ENCODE measurements at places on chromosomes 3 and 15. TPM values are rescaled to one million over a fixed set of nuclear protein-coding genes. Genes with fewer than 3 reads are reported as not detected.
A peak's percentile ranks its signal among the peaks of the same experiment; 100 is the strongest.

- no peak for DNase-seq
Observed at GRCh38 chr3:134809427-134810051, 14.5 kb downstream of the EPHB1 start.

- no peak for DNase-seq
Observed at GRCh38 chr3:124565013-124565412, 165.2 kb upstream of the UMPS start.

DNA sequence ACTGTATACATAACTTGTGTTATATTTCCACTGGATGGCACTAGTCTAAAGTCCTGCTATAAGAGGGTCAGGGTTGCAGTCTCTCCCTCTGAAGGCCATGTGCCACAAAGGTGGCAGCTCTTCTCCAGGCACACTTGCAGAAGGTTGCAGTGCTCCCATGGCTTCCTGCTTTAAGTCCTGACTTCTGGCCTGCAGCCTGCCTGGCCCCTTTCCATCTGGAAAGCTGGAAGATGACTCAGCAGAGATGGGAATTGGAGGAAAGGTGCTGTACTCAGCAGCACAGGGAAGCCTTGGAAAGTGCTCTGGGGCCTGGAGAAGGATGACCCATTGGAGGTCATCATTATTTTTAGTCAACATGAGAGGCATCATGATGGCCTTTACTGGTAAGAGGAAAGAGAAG, 40.9 kb upstream of the MRPL3 start:
- no peak for DNase-seq

DNA sequence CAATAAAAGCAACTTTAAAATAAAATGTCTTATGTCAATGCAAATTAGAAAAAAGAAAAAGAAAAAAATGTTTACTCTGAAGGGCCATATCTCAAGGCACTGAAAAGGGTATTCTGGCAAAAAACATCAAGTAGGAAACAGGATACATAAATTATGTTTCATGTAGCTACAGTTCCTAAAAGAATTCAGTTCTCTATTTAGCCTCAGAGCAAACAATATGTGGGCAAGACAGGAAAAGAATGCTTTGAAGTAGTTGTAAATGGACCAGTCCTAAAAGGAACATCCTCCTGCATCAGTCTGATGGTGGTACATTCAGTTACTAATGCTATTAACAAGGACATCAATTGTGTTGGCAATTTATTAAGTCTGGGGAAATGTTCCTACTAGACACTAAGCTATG, 8.1 kb downstream of the COMMD2 start:
- no peak for DNase-seq

- DNase-seq = no peak
Observed at GRCh38 chr15:73695773-73696640, 11.8 kb downstream of the CD276 start.

DNA sequence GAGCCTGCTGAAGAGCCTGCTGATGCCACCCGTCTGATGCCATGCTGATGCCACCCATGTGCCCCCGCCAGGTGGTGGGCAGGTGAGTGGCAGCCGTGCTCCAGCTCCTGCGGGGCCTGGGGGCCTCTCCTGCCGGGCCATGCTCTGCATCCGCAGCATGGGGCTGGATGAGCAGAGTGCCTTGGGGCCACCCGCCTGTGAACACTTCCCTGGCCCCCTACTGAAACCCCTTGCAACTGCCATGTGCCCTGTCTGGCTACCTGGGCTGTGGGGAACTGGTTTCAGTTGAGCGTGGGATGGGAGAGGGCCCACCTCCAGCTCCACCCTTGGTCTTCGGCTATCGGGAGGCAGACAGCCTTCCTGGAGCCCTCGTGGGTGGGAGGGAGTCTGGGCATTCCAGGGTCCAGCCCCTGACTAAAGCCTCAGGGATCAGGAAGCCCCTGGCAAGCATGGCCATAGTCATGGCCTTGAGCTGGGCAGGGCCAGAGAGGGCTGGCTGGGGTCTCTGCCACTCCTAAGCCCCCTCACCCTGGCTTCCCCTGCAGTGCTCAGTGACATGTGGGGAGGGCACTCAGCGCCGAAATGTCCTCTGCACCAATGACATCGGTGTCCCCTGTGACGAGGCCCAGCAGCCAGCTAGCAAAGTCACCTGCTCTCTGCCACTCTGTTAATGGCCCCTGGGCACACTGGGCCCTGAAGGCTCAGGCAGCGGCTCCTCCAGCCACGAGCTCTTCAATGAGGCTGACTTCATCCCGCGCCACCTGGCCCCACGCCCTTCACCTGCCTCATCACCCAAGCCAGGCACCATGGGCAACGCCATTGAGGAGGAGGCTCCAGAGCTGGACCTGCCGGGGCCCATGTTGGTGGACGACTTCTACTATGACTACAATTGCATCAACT, 92.2 kb downstream of the TBC1D2B start:
- DNase-seq = no peak

DNA sequence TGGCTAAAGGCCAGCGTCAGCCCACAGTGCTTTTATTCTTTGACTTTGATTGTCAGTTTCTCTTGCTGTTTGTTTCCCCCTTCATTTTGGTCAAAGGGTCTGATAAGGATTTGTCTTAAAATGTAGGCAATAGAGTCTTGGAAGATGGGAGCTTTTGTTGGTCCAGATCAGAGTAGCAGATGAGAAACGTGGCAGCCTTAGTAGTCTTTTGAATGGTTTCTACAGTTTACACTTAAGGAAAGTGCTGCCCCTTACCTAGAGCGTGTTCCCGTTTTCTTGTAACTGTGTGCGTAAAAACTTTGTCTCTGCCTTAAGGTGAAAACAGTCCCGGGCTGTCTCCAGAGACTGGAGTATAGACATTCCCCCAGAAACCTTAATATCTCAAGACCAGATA, 630 bp downstream of the LXN start:
- DNase-seq = no peak

GRCh38 chr3:174495311-174495710, 363.8 kb upstream of the NAALADL2 start:
- peak; percentile 2 for DNase-seq

DNA sequence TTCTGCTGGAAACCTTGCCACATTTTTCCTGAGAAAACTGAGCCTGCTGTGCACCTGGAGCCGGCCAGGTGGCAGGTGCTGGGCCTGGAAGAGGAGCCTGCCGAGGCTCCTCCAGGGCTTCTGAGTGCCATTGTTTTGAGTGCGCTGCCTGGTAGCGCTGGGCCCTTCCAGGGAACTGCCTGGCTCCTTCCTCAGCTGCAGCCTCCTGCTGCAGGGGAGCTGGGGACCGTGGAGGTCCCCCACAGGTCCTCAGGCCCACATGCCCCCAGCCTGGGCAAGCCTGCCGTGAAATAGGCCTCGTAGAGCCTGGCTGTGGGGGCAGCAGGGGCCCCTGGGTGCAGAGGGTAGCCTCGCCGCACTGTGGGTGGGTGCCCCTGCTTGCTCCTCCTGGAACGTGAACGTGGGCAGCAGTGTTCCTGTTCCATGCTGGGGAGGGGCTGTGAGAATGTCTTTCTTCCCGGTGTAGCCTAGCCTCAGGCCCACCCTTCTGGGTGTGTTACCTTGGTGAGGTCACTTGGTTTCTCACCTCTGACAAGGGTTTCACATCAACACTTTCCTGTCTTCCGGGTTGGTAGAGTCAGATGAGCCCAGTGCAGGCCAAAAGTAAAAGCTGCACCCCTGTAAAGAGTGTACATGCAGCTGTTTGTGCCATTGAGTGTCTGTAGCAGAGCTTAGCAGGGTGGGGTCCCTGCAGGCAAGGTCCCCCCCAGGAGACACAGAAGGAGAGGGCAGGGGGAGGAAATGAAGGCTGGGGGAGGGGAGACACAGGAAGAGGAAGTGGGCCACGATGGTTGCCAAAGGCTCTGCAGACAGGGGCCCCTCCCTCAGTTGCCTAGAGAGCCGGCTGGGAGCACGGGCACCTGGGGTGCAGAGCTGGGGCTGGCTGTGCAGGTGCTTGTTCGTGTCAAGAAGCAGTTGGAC, 34.5 kb downstream of the KLF13 start:
- no peak for DNase-seq

DNA sequence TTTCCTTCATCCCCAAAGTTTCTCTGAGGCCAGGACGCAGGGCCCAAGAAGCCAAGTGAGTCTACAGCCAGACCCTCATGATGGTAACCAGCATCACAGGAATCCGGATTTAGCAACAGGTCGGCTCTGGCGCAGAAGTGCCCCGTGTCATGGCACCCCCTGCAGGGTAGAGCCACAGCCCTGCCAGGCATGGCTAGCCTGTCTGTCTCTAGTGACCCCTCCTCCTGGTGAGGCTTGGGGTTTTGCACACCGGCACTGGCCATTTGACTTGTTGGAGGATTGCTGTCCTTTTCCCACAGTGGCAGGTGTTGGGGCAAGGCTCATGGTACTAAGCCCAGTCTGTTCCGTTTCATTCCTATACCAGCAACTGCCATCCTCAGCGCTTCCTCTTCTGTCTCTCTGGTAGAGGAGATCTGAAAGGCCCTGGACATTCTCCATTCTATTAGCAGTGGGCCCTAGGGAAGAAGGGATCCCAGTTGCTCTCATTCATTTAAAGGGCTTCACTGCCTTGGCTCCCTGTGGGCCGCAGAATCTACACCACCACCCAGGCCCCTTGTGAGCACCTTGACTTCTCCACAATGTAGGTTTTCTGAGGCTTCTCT, 9.4 kb upstream of the CHAC1 start:
- DNase-seq = no peak

- no peak for DNase-seq
Observed at GRCh38 chr3:164452707-164453106, 625.6 kb downstream of the SI start.

GRCh38 chr3:149453140-149453805, 21.2 kb upstream of the TM4SF4 start:
- DNase-seq = no peak

- no peak for DNase-seq
Observed at GRCh38 chr3:169850618-169851017, 19.1 kb downstream of the LRRC31 start.

DNA sequence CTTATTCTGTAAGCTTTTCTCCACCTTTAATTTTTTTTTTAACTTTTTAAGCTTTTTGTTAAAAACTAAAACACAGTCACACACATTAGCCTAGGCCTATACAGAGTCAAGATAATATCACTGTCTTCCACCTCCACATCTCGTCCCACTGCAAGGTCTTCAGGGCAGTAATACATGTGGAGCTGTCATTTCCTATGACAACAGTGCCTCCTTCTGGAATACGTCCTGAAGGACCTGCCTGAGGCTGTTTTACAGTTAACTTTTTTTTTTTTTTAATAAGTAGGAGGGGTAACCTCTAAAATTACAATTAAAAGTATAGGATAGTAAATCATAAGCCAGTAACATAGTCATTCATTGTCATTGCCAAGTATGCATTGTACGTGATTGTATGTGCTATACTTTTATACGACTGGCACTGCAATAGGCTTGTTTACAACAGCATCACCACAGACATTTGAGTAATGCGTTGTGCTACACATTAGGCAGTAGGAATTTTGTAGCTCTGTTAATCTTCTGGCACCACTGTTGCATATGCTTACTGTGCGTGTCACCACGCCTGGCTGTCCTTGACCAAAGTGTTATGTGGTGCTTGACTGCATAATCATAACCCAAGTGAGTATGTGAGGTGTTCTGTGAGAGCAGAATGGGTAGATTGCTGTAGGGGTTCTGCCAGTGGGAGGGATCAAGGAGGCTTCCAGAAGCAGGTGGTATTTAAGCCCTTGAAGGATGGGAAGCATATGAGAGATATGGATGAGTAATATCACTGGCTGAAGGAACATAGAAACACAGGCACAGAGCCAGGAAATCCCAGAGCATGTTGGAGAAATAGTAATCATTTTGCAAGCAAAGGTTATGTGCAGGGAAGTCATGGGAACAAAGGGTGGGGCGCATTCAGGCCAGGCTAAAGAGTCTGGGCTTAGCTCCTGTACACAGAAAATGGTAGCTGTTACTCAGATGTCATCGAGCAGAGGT, 18.3 kb downstream of the FBXO22 start:
- peak; percentile 25 for DNase-seq

LEKR1 gene
- polyA plus RNA-seq = 1.9 TPM

ACAD11 gene
- polyA plus RNA-seq = 23.3 TPM

TMEM266 gene
- 15.1 TPM for polyA plus RNA-seq

FOXB1 gene
- not detected for polyA plus RNA-seq

ATP13A5 gene
- polyA plus RNA-seq = not detected

NDUFB4 gene
- 196 TPM for polyA plus RNA-seq

FEZF2 gene
- not detected for polyA plus RNA-seq

Measured in left renal cortex interstitium (tissue), 4 donors.